ENCODE measurements at places on chromosomes 4 and X.

DNA sequence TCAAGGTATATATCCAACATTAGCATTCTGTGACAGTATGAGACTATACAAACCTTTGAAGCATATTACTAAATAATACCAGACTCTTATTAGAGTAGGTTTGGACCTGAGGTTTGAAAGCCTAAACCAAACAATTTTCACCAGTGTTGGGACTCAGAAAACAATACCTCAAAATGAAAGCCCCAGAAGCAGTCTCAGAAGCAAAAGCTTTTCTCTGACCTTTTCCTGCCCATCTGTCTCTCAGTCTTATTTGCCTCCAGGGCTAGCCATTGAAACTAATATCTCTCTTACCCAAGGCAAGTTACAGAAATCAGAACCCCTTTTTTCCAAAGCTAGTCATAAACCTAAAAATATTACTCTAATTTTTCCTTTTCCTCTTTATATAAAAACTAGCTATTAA lies 163.3 kb downstream of the PTCHD1 start:
- DNase-seq, result no peak

DNA sequence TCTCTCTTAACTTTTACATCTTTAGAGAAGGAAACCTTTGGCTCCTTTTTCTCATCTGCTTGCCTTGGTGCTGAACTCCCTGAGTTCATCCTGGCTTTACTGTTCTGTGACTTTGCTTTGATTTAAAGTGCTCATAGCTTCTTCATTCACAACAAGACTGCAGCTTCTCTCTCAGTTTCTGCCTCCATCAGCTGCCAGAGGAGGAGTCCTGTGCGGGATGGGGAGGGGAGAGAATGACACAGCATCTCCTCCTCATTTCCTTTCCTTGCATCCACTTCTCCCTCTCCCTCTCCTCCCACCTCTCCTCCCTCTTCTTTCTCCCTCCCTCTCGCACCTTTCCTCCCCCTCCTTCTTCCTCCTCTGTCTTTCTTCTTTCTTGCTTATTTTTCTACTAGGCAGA lies 42.0 kb downstream of the CBLL2 start:
- DNase-seq, result no peak

DNA sequence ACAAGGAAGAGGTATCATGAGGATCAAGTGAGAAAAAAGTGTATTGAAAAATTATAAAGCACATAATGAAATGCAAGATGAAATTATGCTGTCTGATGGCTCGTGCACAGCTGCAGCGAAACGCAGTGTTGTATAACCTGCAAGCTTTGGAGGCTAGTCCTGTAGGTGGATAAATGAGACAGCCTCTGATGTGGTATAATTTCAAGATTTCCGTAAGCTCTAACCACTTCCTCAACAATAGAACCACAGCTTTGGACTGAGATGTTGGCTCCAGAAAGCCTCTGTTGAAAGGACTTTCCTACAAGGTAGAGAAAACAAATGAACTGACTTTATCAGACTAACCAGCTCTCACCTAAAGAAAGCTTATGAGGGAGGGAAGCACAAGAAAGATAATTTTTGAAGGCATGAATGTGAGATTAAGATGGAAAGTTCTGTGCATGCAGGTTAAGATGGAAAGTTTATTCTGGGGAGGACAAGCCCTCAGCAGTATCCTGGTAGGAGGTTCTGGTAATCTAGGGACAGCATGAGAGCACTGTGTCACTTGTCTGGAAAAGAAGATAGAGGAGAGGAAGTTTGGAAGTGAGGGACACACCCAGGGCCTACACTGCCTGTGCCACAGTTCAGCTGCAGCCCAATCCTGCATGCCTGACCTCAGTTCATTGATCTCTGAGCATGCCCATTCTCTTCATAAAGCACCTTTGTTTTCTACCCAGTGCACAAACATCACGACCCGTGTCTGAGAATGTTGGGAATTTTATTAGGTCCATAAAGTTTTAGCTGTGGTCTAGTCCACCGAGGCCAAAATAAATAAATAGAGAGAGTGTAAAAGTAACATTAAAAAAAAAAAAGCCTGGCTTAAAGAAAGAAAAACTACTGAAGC lies 161.5 kb upstream of the SFRP2 start:
- peak; percentile 19 for DNase-seq

GRCh38 chrX:15903186-15903681 lies 48.6 kb upstream of the AP1S2 start:
- no peak for DNase-seq

GRCh38 chr4:113145519-113146291 lies 96.3 kb downstream of the ANK2 start:
- DNase-seq, result no peak

- no peak for DNase-seq
Measured at GRCh38 chrX:53494436-53494835, 60.3 kb upstream of the HSD17B10 start.

DNA sequence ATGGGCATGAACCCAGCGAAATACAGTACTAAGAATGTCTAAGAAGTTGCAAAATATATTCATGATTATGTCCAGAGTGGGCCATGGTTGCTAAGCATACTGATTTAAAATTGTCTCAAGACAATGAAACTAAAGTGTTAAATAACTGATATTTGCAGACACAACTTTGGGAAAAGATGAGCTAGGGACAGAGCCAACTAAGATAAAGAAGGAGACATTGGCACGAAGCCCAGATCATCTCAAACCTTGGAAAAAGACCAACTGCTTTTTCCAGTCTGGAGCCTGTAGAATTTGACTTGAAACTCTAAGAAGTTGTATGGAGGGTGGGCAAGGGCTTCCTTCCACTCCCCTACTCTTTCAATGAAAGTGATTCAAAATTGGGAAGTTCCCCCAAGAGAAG lies 108.5 kb upstream of the GLRA2 start:
- DNase-seq, result no peak

GRCh38 chr4:32768664-32769389 lies 2048.7 kb downstream of the PCDH7 start:
- no peak for DNase-seq

GRCh38 chrX:25226151-25226550 lies 210.4 kb upstream of the ARX start:
- DNase-seq, result no peak

GRCh38 chr4:83197555-83198235 lies 83.2 kb upstream of the PLAC8 start:
- no peak for DNase-seq

- DNase-seq, result no peak
Measured at GRCh38 chr4:23153076-23153475, 460.3 kb downstream of the GBA3 start.

GRCh38 chrX:12021698-12022097 lies 116.6 kb upstream of the FRMPD4 start:
- no peak for DNase-seq

GRCh38 chr4:186621959-186622553 lies 66.7 kb upstream of the MTNR1A start:
- DNase-seq, result peak; percentile 90

- peak; percentile 19 for DNase-seq
Measured at GRCh38 chr4:79445371-79445781, 37.3 kb upstream of the GK2 start.

GRCh38 chr4:113749178-113749577 lies 12.4 kb downstream of the CAMK2D start:
- no peak for DNase-seq

GRCh38 chr4:90318193-90318592 lies 191.0 kb downstream of the CCSER1 start:
- DNase-seq, result peak; percentile 95

DNA sequence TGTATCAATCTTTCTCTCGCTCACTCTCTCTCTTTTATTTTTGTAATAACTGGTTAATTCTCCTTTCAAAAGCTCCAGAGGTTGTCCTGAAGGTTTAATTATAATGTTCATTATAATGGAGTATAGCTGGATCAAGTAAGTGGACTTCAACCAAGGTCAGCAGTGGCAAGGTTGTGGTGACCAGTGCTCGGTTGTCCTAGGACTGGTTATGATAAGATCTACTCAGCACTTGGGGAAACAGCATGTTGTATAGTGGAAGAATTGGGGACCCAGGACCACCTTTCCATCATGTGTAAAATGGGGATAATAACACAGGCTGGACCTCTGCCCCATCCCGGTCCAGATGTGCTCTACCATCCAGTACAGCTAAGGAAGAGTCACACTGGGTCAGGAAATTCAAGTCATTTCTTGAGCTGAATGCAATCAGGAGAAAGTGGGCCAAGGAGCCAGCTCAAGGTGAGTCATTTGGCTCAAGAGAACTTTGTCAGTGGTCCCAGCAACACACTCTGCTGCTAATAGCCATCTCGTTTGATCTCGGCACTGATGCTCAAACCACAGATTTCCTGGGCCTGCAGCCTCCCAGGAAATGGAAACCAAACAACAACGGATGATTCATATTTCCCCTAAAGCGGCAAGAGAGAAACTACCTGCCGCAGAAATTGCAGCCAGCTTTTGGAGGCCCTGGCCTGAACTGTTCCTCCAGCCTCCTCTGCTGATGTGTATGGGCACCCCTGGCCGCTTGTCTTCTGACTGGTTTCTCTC lies 123.6 kb upstream of the RBPJ start:
- DNase-seq, result peak; percentile 97
